ENCODE measurements at places on chromosomes 7 and 10.

DNA sequence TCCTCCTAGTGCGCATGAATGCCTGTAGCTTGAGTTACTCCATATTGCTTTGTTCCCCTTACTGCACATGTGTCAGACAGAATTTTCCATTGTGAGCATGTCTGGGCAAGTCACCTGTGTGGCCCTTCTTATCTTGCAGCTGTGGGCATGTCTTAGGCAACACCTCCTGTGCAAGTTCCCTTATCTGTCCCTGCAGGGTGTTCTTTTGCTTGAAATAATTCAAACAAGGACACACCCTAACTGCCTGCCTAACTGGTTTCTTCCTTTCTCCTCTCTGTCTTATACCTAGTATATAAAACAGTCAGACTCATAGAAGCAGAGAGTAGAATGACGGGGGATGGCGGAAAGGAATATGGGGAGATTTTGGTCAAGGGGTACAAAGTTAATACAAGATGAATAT, 421.1 kb upstream of the SORCS1 start:
- no peak for DNase-seq

- peak; percentile 51 for DNase-seq
Observed at GRCh38 chr10:17428351-17429097, 25.9 kb downstream of the ST8SIA6 start.

DNA sequence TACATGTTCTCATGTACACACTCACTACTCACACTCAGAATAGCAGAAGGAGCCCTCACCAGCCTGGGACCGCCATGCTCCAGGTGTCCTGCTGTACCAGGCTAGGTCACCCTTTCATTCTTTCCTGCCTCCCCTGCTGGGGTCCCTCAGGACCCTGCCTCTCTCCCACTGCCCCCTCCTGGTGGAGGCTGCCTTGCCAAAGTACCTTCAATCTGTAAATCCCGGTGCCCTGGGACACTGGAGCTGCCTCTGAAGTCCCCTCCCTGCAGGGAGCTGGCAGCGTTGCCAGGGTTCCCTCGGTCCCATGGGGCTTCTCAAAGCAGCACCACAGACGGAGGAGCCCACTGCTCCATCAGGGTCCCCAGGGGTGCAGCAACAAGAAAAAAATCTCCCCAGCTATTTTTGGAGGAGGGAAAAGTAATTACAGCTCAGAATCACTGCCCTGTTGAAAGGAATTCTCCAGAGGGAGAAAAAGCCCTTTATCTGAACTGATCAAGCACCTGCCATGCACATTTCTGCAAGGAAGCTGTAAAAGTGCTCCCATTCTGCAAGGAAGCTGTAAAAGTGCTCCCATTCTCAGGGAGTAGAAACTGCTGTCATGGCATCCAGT, 259.9 kb downstream of the PTPRN2 start:
- DNase-seq, result no peak

DNA sequence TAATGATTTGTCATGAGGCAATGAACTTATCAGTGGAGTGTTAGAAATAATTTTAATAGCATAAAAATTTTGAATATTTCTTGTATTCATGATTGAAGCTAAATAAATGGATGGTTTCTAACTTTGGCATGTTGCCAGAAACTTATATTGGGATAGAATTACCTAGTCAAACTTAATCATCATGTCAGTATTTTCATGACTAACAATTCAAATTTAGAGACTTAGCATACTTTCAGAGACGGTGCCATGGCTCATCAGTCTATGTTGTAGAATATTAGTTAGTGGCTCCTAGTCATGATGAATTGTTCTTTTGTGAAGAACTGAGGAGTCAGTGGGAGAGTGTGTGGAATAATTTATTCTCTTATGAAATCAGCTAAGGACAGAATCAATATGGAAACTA, 599.6 kb upstream of the POT1 start:
- DNase-seq, result no peak

DNA sequence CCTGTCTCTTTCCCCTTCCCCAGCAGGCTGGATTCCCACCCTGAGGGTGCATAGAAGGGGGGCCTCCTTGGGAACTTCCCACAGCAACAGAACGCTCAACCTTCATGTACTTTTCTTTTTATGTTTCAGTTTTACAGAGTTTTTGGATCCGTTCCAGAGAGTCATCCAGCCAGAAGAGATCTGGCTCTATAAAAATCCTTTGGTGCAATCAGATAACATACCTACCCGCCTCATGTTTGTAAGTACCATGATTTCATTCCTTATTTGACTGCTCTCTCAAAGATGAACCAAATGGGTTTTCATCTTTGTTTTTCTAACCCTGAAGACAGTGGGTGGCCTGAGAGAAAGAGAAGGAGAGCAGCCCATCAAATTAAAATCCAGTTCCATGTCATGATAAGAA, 46.7 kb downstream of the PLPP4 start:
- DNase-seq, result no peak

DNA sequence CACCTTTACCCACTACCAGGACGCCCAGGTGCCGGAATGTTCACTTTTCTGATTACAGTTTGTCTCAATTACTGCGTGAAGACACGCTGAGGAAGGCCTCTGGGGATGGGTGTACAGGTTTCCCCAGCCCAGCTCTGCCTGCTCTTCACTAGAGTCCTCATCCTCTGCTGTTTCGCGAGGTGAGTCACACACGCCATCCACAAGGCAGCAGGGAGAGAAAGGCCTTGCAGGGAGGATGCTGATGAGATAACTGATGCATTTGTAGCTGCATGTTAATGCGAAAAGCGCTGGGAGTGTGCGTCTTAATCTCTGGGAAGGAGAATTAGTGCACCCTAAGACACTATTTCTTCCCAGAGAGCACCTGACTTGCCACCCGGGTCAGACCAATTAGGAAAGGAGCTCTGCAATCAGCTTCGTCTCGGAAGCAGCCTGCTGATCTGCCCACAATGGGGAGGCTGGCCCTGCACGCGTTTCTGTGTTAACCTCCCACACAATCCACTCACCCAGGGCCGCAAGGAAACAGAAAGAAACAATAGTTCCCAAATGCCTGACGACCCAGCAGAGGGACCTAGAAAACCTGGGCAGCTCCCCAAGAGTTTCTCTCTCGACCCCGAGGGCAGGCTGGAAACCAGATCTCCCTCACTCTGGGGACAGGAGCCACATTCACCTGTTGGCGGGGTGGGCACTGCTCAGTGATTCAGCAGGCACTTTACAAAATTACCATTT, 578.7 kb downstream of the GLRX3 start:
- DNase-seq, result no peak

- DNase-seq, result no peak
Observed at GRCh38 chr7:114789161-114789560, 132.7 kb upstream of the MDFIC start.

GRCh38 chr10:17538941-17539340, 78.2 kb downstream of the HACD1 start:
- DNase-seq, result no peak

DNA sequence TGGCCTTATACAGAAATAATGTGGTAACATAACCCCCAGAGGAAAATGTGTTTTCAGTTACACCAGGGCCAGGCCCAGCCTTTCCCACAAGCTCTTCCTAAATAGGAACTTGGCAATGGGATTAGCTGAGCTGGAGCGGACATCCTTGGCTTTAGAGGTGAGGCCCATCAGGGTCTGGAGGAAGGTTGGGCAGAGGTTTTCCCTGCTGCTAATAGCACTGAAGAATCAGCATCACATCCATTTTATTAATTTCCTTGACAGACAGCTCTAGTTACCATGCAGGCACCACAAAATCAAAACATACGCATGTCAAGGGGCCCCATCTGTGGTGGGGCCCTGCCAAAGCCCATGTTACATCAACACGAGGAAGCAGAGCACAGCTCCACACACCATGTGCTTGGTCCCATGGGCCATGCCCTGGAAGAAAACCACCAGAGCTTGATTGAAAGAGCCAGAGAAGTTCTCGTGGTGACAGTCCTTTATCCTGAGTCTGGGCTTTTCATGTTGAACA, 566.6 kb downstream of the KCNMA1 start:
- DNase-seq, result no peak

- no peak for DNase-seq
Observed at GRCh38 chr10:66218981-66219587, 706.8 kb upstream of the LRRTM3 start.

DNA sequence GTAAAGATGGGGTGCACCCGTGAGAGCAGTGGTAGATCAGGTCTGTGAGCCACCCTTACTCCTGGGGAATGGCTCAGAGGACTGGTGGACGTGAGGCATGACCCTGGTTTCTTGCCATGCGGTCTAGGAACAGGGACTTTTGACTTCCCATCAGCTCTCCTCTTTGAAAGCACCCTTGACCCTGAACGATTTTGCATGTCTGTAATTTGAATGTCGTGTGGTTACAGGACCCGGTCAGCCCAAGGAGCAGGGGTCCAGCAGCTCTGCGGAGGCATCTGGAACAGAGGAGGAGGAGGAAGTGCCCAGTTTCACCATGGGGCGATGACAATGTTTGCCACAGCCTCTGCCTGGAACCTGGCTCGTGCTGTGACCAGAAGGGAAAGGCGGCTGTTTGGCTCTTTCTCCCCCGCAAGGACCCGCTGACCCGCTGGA, 8.6 kb upstream of the ORAI2 start:
- DNase-seq, result no peak

GRCh38 chr10:118291122-118291521, 51.0 kb downstream of the FAM204A start:
- no peak for DNase-seq

GRCh38 chr10:97590082-97590747, 694 bp downstream of the C10orf62 start:
- DNase-seq, result no peak

DNA sequence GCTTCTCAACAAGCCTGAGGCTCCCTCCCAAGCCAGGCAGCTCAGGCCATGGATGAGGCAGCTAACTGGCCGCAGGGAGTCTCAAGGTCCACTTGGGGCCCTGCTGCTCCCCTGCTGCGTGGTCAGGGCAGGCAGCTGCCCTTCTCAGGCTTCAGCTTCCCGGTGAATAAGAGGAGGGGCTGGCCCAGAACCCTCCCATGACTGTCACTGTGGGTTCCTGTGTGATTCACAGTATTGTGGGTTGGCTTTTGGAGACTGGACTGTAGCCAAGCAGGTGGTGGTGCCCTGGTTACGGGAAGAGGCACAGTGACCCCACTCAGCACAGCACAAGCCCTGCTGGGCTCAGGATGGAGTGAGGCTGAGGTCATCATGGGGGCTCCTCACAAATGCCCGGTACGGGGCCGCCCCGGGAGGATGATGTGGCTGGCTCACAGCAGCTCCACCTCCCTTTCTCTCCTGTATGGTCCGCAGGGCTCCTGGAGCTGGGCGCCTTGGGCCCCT, 189.8 kb downstream of the HECW1 start:
- DNase-seq, result no peak

- no peak for DNase-seq
Observed at GRCh38 chr10:109823196-109823595, 100.1 kb downstream of the XPNPEP1 start.

GRCh38 chr7:4434306-4434705, 247.8 kb upstream of the FOXK1 start:
- no peak for DNase-seq

DNA sequence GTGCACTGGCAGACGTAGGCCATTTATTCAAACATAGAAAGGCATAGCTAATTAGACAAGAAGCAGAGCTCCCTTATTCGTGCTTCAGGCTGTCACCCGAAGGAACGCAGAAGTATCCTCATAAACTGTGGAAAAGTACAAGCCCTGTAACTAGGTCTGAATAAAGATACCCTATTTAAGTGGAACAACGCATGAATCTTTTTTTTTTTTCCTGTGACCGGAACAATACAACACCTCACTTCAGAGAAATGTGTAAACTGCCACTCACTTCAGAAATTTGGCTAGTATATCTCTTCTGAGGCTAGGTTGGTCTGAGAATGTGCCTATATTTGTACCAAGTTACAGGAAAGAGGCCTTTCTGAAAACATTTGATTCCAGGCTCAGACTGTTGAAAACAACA, 8.0 kb upstream of the CSTF2T start:
- no peak for DNase-seq

DNA sequence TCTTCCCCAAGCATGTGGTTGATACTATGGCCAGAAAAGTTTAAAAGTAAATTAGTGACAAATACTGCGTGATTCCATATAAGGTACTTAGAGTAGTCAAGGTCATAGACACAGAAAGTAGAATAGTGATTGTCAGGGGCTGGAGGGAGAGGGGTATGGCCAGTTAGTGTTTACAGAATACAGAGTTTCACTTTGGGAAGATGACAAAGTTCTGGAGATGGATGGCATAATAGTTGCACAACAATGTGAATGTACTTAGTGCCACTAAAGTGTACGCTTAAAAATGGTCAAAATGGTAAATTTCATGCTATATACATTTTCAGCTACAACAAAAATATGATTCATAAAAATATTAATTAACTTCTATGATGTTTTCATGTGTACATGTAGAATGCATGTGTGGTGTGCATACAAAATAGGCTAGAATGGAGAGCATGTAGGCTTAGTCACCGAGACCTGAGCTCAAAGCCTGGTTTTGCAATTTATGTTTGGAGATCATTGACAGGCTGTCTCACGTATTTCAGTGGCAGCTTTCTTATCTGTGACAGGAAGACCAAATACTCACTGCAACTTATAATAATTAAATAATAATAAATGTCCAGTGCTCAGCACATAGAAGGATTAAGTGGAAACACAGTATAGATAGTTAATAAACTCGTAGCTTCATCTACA, 625.6 kb downstream of the SUGCT start:
- no peak for DNase-seq
